DND-41 (cell line): ENCODE measurements at places on chromosomes 7 and 10.
A peak's percentile ranks its signal among the peaks of the same experiment; 100 is the strongest.

- no peak overlapping the region for H3K27ac ChIP-seq
- no peaks in the 10 kb centered on the region for H3K36me3 ChIP-seq
- H3K4me1 ChIP-seq = no peaks in the 10 kb centered on the region
- no peak for DNase-seq
These were observed 125.6 kb upstream of the FRMD4A start for GRCh38 chr10:14456218-14456869.

- H3K4me3 ChIP-seq = no peak overlapping the region
- no peaks in the 10 kb centered on the region for H3K27me3 ChIP-seq
- no peaks in the 10 kb centered on the region for H3K36me3 ChIP-seq
- no peaks in the 10 kb centered on the region for H3K4me1 ChIP-seq
These were observed 561 bp downstream of the SHTN1 start for GRCh38 chr10:117004227-117005025.

DNA sequence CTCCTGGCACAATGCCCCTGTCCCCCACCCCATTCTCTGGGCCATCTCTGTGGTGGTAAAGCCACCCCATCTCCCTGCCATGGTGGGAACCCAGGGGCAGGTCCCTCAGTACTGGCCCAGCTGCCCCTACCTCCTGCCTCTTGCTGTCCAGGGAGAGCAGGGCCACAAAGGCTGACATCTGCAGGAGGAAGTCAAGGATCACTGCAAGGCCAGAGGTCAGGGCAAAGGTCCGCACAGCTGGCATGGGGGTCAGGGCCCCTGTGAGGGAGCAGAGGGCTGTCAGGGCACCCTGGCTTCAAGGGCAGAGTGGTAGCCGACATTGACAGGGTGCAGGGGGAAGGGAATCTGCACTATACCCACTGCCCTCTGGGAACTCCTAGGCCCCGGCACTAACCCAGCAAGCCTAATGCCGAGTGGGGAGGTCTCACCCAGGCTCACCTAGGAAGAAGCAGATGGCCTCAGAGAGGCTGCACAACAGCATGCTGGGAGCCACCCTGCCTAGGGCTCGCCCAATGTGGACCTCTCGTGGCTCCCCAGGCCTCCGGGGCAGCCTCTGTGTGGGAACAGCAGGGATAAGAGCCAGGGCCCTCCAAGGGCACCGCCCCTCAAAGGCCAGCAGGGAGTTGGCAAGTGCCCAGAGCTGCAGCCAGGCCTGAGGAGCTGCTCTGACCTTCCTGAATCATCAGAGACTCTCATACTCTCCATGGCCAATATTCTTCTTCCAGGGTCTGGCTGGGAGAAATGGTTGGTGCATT, 7.7 kb downstream of the NPC1L1 start:
- no peaks in the 10 kb centered on the region for H3K4me1 ChIP-seq
- no peaks in the 10 kb centered on the region for H3K36me3 ChIP-seq
- no peaks in the 10 kb centered on the region for H3K27me3 ChIP-seq
- no peak for DNase-seq

DNA sequence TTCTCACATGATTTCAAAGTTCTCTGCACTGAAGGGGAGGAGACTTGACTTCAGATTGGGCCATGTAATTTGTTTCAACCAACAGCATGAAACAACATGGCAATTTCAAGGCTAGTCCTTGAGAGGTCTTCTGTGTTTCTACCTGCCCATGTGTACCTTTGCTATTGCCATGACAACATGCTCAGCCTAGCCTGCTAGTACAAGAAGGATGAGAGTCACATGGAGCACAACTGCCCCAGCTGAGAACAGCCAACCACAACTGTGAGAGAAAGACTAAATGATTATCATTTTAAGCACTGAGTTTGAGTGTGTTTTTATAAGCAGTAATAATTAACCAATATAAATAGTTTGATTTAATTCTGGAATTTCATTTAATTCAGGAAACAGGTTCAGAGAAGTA, 41.9 kb downstream of the ANKMY2 start:
- H3K27me3 ChIP-seq = no peaks in the 10 kb centered on the region
- DNase-seq = no peak
- no peak overlapping the region for H3K27ac ChIP-seq
- peaks cover 55% of the 10 kb centered on the region for H3K36me3 ChIP-seq
- no peaks in the 10 kb centered on the region for H3K4me1 ChIP-seq

GRCh38 chr10:58027426-58027825, 240.3 kb downstream of the IPMK start:
- no peak overlapping the region for H3K4me3 ChIP-seq
- H3K4me1 ChIP-seq = no peaks in the 10 kb centered on the region
- H3K36me3 ChIP-seq = no peaks in the 10 kb centered on the region

GRCh38 chr10:129057856-129058663, 409.0 kb upstream of the MGMT start:
- peak; percentile 93 for DNase-seq
- H3K4me1 ChIP-seq = peaks cover 60% of the 10 kb centered on the region
- H3K27me3 ChIP-seq = no peaks in the 10 kb centered on the region
- H3K4me3 ChIP-seq = peak overlapping the region; percentile 1; the same call in 1 of the 2 replicates
